ENCODE measurements at places on chromosomes 16 and 17.

GRCh38 chr17:45790296-45790922 is 6.3 kb downstream of the CRHR1 start:
- no peaks in the 10 kb centered on the region for H3K4me1 ChIP-seq
- H3K36me3 ChIP-seq: no peaks in the 10 kb centered on the region
- H3K4me3 ChIP-seq: no peak overlapping the region
- DNase-seq: no peak
- H3K27me3 ChIP-seq: peaks cover 53% of the 10 kb centered on the region

GRCh38 chr16:68013440-68013839 is 2.3 kb downstream of the DPEP2NB start:
- H3K27ac ChIP-seq: no peak overlapping the region
- no peak overlapping the region for H3K4me3 ChIP-seq
- H3K36me3 ChIP-seq: no peaks in the 10 kb centered on the region
- no peaks in the 10 kb centered on the region for H3K27me3 ChIP-seq
- H3K4me1 ChIP-seq: peaks cover 4% of the 10 kb centered on the region

DNA sequence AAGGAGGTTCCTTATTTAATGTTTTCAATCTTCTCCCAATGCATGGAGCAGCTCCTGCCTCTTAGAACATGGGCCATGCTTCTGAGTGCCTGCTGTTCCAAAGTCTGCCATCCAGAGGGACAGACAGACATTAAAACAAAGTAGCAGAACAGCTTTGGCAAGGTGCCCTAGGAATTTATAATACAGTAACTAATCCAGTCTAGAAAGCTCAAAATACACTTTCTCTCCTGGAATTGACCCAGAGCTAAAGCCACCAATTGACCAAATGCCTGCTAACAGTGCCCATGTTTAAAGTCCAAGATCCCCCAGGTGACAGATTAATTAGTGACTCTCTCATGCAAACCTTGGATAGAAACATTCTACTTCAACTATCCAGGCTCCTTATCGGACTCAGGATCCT is 11.1 kb upstream of the CHRNE start:
- peaks cover 6% of the 10 kb centered on the region for H3K4me1 ChIP-seq
- no peak overlapping the region for H3K27ac ChIP-seq
- no peak for DNase-seq

- no peaks in the 10 kb centered on the region for H3K4me1 ChIP-seq
- no peak overlapping the region for H3K27ac ChIP-seq
- peaks cover 9% of the 10 kb centered on the region for H3K27me3 ChIP-seq
- no peak overlapping the region for H3K4me3 ChIP-seq
- DNase-seq: no peak
These were observed 52.3 kb downstream of the MGAT5B start for GRCh38 chr17:76920364-76921139.

DNA sequence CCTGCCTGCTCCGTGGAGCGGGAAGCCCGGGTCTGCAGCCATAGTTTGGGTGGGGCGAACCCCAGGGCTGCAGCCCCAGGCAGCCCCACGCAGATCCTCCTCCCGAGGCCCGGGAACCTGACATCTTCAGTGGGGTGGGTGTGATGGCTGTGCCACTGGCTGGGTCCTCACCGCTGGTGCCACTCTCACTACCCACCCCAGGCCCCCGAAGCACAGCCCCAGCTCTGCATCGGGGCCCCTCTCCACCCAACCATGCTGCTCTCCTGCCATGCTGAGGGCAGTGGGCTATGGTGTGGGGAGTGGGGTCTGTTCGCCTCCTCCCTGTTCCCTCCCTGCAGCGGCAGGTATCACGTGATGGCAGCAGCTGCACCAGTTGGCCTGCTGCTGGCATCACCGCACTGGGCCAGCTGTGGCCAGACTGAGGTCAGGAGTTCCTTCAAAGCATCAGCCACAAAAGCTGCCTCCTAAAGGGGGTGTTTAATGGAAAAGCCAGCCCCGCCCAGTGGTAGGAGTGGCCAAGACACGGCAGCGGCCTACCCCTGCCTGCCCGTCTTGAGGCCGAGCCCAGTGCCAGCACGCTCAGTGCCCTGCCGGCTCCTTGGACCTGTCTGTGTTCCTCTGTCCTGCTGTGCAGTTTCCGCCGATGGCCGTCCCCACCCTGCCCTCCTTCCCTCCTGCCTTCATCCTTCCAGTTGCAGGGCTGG is 10.8 kb downstream of the KCTD5 start:
- peaks cover 5% of the 10 kb centered on the region for H3K36me3 ChIP-seq
- H3K4me1 ChIP-seq: no peaks in the 10 kb centered on the region

- no peak overlapping the region for H3K27ac ChIP-seq
- peaks cover 66% of the 10 kb centered on the region for H3K36me3 ChIP-seq
- no peaks in the 10 kb centered on the region for H3K27me3 ChIP-seq
- no peak for DNase-seq
- H3K4me1 ChIP-seq: peaks cover 25% of the 10 kb centered on the region
These were observed 10.6 kb upstream of the PSMC5 start for GRCh38 chr17:63816669-63817068.

GRCh38 chr17:71338396-71338795 is 782.4 kb upstream of the SOX9 start:
- H3K4me3 ChIP-seq: no peak overlapping the region
- no peak for DNase-seq
- no peak overlapping the region for H3K27ac ChIP-seq
- no peaks in the 10 kb centered on the region for H3K36me3 ChIP-seq
- H3K27me3 ChIP-seq: no peaks in the 10 kb centered on the region

DNA sequence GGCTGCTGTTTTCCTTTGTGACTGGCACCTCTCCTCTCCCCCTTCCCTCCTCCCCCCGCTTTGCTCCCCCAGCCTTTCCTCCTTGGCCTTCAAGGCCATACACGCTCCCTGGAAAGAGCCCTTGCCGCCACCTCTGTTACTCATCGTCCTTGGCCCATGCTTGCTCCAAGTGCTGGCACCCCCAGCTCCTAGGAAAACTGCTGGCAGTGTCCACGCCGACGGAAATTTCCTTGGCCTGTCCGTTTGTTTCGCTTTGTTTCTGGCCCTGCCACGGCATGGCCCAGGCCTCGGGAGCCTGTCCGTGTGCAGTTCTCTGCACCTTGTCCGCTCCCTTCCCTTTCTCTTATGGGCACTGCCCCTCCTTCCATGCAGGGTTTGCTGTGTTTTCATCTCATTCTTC is 18.0 kb downstream of the CA5A start:
- no peaks in the 10 kb centered on the region for H3K36me3 ChIP-seq
- no peak for DNase-seq
- H3K27me3 ChIP-seq: peaks cover 10% of the 10 kb centered on the region
- peaks cover 5% of the 10 kb centered on the region for H3K4me1 ChIP-seq

DNA sequence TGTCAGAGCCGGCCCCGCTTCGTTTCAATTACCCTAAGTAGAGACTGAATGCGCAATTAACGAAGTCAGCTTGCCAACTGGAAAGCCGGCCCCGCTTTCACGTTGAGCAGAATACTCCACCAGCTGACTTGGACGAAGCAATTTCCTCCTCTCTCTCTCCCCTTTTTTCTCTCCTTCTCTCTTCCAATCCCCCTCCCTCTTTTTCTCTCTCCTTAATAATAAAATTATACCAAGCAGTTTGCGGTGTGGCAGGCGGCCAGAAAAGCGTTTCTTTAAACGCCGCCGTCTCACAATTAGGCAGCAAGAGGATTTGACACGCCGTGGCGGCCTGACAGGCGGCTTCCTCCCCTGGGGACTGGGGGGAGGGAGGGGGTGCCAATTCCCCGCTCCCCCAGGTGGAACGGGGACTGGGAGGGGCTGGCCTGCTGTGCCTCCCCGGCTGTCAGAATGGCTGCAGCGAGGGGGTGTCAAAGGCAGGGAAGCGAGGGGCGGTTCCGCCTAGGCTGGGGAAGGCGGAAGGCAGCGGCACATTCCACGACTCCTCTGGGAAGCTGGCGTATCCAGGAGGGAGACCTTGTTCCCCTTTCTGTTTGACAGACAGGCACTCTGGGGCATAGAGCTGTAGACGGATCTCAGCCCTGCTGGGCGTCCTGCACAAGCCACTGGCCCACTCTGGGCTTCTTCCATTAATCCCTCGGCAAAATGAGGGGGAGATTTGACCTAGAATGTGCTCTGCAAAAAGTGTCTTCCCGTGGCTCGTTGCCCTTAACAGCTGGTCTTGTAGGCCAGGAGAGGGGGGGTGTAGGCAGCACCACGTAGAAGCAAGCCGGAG is 52.7 kb downstream of the SREBF1 start:
- peak overlapping the region; percentile 76 for H3K4me3 ChIP-seq
- H3K27ac ChIP-seq: peak overlapping the region; percentile 63
- H3K4me1 ChIP-seq: no peaks in the 10 kb centered on the region
- peaks cover 9% of the 10 kb centered on the region for H3K27me3 ChIP-seq
- DNase-seq: no peak

DNA sequence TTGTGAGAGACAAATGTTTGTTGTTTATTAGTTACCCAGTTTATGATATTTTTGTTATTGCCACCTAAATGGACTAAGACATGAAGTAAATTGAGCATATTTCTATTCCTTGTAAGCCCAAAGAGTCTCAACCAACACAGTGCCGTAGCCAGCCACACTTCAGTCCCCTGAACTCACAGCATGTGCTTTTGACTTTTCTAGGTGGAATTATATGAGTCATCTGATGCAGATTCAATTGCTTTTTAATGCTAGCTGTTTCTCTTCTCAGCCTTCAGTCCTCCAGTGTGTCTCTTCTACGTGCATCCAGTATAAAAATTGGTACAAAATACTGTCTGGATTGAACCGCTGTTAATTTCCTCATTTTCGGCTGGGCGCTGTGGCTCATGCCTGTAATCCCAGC is 39.0 kb downstream of the IQCK start:
- H3K36me3 ChIP-seq: no peaks in the 10 kb centered on the region
- H3K27ac ChIP-seq: no peak overlapping the region
- H3K4me3 ChIP-seq: no peak overlapping the region
- peaks cover 3% of the 10 kb centered on the region for H3K27me3 ChIP-seq
- no peak for DNase-seq
- no peaks in the 10 kb centered on the region for H3K4me1 ChIP-seq

DNA sequence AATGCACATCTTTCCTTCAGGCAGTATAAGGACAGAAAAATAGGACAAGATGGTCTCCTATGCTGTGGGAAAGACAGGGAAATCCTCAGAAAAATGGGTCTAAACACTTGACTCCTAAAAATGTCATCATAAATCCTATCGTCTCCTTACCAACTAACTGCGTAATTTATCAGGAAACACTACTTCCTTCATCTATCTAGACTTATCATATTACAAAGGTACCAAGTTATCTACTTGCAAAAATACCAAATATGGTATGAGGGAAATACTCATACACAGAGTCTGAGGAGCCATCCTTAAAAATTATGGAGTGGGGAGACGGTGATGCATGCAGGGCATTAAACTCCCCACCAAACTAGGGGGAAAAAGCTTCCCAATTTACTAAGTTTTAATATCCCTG is 44.1 kb downstream of the GRB2 start:
- DNase-seq: no peak
- H3K27me3 ChIP-seq: no peaks in the 10 kb centered on the region
- peak overlapping the region; percentile 15 for H3K27ac ChIP-seq

DNA sequence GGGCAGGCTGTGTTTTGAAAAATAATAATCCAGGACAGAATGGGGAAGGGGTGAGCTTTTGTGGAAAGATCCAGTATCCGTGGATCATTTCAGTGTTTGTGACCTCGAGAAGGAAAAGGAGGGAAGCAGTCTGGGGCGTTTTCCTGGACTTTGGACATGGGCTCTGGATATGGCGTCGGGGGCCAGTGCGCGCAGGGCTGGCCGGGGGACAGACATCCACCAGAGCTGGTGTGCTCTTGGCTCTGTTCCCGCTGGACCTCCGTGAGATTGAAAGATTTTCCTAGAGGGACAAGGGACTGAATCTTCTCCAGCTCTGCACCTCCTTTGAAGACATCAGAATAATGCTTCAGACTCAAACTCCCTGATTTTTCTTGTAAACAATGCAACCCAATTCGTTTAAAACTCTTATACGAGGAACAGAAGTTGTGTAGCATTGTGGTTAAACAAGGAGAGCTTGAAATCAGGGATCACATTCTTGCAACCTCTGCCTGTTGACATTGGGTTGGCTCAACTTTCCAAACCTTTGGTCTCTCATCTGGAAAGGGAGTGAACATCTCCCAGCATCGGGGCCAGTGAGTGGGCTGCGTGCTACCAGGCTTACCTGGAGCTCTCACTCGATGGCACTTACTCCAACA is 75.9 kb downstream of the C16orf95 start:
- H3K27me3 ChIP-seq: peaks cover 2% of the 10 kb centered on the region
- no peaks in the 10 kb centered on the region for H3K36me3 ChIP-seq
- H3K4me3 ChIP-seq: no peak overlapping the region
- peaks cover 33% of the 10 kb centered on the region for H3K4me1 ChIP-seq
- no peak overlapping the region for H3K27ac ChIP-seq

GRCh38 chr17:46158323-46159296 is 34.6 kb downstream of the KANSL1 start:
- H3K27ac ChIP-seq: peak overlapping the region; percentile 49
- no peak for DNase-seq
- H3K36me3 ChIP-seq: peaks cover 16% of the 10 kb centered on the region
- H3K4me1 ChIP-seq: peaks cover 79% of the 10 kb centered on the region
- no peaks in the 10 kb centered on the region for H3K27me3 ChIP-seq
